ENCODE measurements at places on chromosomes 16 and 17.
A peak's percentile ranks its signal among the peaks of the same experiment; 100 is the strongest.

DNA sequence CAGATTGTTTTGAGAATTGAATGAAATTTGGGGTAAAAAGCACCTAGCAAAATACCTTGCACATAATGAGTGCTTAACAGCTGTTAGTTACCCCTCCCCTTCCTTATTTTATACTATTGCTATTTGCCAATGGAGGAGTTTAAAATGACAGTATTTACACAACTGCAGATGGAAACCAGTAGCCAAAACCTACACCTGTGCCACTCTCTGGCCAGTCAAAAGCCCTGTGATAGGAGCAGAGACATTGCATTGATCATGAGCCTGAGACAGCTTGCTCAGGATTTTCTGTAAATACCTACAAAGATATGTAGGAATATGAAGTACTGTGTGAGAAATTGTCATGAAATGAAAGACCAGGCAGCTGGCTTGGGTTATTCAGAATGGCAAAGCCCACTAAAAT is 115.3 kb upstream of the HLF start:
- no peak for DNase-seq

GRCh38 chr17:55433029-55433628 is 11.5 kb upstream of the MMD start:
- no peak for DNase-seq

DNA sequence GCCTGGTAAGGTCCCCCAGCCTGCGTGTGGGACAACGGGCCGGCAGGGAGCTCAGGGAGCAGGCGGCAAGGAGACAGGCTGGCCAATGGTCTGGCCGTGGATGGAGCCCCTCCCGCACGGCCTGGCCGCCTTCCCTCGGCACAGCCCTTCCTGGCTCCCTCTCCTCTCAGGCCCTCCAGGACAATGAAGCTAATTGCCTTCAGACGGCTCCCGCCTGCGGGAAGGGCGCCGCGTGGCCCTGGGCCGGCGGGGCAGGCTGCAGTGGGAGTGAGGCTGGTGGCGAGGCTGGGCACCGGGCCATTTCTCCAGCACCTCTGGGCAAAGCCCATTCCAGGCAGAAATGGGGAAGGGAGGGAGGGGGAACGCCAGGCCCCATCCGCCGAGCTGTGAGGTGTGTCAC is 50.9 kb downstream of the ENGASE start:
- no peak for DNase-seq

DNA sequence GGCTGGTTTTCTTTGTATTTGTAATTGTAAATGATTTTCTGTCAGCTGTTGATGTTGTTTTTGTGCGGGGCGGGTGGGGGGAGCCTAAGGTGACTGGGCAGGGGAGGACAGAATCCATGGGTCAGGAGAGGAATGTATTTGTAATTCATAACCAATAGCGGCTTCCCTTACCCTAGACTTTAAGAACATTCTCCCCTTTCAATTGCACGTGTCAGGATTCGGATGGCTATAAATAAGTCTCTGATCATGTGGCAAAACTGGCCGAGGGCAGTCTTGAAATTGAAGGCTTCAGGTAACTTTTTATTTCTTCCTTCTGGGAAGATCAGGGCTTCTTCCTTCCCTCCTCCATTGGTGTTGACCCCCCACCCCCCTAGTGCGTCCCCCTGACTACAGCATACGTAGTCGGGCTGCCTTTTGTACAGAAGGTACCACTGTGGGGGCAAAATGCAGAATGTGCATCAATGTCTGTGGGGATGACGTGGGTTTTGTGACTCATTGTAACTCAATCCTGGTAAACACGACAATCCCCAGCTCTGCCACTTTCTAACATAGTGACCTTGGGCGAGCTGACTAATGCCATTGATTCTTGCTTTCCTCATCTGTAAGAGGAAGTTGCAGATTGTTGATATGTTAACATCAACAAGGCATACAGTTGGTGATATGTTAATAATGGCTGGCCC is 16.2 kb downstream of the MARCHF10 start:
- DNase-seq = no peak

GRCh38 chr16:66516808-66517585 is 32.9 kb downstream of the TK2 start:
- DNase-seq = peak; percentile 72

GRCh38 chr16:85033171-85033570 is 5.6 kb downstream of the KIAA0513 start:
- no peak for DNase-seq

- no peak for DNase-seq
Observed at GRCh38 chr16:57262841-57263540, 17.9 kb downstream of the ARL2BP start.

DNA sequence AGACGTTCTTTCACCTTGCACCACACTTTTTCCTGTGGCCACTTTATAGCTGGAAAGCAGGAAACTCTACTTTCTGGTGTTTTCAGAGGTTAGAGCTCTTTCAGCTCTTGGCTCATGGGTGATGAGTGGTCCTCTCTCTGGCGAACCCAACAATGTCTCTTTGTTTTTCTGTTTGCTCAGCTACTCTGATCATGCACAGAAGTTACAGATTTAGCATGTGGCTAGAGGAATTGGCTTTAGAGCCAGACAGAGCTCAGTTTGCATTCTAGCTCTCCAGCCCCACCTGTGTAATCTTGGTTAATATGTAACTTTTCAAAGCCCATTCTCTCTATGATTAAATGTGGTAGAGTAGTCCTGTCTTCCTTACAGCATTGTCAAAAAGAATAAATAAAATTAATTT is 225.2 kb downstream of the HAPSTR1 start:
- no peak for DNase-seq

DNA sequence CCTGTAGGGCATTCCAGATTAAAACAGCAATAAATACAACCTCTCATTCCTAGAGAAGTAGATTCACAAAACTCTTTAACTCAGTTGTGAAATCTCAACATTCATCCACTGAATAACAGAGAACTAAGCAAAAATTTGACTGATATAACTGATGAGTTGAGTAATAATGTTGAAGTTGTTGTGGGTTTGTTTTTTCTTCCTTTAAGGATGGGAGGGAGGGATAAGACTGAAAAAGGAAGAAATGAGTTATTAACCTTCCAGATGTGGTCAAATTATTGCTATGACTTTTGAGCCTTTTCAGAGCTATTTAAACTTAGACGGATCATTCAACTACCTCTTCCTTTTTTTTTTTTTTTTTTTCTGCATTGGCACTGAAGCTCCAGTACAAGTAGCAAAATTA is 38.6 kb downstream of the SKAP1 start:
- no peak for DNase-seq

DNA sequence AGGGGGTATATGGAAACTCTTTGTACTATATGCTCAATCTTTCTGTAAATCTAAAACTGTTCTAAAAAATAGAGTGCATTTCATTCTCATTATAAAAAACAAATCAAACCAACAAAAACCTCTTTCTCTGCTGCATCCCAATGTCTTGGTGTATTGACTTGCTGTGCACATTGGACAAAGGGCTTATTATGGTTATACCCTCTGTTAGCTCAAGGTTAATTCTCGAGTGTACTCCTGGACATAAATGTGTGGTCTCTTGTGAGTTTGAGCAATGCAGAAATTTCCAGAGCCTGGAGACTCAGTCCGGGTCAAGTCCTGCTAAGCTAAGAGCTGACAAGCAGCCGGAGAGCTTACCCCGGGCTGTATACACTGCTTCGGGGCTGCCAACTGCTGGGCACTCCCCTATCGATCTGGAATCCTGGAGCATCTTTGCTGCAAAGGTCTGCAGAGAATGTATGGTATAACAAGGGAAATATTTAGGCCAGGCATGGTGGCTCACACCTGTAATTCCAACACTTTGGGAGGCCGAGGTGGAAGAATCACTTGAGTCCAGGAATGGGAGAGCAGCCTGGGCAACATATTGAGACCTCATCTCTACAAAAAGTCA is 66.2 kb upstream of the BRD7 start:
- no peak for DNase-seq

DNA sequence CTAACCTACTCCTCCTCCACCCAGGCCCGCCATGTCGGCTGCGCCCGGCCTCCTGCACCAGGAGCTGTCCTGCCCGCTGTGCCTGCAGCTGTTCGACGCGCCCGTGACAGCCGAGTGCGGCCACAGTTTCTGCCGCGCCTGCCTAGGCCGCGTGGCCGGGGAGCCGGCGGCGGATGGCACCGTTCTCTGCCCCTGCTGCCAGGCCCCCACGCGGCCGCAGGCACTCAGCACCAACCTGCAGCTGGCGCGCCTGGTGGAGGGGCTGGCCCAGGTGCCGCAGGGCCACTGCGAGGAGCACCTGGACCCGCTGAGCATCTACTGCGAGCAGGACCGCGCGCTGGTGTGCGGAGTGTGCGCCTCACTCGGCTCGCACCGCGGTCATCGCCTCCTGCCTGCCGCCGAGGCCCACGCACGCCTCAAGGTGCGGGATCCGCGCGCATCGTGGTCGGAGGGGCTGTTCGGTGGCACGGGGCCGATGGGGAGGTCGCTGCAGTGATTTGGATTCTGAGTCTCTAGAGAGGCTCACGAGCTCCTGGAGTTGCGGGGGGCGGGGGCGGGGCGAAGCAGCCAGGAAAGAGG is 878 bp downstream of the TRIM72 start:
- DNase-seq = no peak

GRCh38 chr16:89378947-89379771 is 111.2 kb downstream of the ANKRD11 start:
- no peak for DNase-seq

DNA sequence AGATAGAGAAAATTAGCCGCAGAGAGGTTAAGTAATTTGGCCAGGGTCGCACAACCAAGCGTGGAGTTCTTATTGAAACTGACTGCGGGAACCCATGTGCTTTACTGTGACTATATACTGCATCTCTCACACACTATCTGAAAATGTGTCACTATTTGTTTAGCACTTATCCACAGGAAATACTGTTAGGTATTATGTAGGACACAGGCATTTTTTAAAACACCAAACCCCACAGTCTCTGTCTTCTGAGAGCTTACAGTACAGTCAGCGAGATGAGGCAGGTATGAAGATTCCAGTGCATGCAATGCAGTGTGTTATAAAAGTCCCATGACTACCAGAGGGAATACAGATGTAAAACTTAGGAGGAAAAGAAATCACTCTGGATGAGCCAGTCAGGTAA is 11.3 kb downstream of the RBL2 start:
- no peak for DNase-seq

DNA sequence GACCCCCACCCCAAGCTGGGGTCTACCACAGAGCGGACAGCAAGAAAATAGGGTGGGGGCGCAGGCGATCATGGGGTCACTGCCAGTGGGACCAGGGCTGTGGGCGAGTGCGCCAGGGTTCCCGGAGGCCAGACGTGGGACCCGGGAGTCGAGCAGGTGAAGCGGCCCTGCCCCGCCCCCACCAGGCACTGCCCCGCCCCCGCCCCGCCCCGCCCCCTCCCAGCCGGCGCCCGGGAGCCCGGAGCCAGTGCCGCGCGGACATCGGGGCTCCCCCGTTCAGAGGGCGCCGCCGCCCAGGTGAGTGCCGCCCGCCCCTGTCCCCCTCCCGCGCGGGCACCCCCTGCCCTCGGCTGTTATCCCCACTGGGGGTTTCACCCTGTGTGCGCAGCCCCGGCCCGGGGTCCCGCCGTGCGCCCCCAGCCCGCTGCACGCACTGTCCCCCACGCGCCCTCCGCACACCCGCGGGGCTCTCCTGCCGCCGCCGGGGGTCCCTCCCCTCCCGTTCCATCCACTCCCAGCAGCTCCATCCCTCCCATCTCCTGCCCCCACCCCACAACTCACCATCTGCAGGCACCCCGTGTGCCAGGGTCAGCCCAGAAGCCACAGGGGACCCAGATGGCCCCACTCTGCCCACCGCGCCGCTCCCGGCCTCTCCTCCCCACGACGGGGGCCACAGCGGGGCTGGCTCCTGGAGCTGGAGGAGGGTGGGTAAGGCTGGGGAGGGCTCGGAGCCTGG is at the start of gene SSTR5:
TSS of gene SSTR5 (plus strand) at position 222 of the 736 bp plus-strand sequence. CDS start 6,122 bp downstream, outside the sequence.
- no peak for DNase-seq

GRCh38 chr16:27199736-27200135 is 3.6 kb upstream of the KDM8 start:
- no peak for DNase-seq

GRCh38 chr17:80967404-80967872 is 24.2 kb upstream of the CHMP6 start:
- DNase-seq = no peak

DNA sequence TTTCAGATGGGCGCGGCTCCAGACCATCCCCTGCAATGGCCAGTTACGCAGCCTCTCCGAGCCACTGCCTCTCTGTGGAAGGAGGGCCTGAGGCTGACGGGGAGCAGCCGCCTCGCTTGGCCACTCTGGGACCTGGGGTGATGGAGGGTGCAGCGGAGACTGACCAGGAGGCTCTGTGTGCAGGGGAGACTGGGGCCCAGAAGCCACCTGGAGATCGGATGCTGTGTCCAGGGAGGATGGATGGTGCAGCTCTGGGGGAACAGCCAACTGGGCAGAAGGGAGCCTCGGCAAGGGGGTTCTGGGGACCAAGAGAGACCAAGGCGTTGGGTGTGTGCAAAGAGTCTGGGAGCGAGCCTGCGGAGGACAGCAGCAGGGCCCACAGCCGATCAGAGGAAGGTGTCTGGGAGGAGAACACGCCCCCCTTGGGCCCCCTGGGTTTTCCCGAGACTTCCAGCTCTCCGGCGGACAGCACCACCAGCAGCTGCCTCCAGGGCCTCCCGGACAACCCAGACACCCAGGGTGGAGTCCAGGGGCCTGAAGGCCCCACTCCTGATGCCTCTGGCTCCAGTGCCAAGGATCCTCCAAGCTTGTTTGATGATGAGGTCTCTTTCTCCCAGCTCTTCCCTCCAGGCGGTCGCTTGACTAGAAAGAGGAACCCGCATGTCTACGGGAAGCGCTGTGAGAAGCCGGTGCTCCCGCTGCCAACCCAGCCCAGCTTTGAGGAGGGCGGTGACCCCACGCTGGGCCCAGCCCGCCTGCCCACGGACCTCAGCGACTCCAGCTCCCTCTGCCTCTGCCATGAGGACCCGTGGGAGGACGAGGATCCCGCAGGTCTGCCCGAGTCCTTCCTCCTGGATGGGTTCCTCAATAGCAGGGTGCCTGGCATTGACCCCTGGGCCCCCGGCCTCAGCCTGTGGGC is 17.4 kb upstream of the ZFPM1 start:
- no peak for DNase-seq

DNA sequence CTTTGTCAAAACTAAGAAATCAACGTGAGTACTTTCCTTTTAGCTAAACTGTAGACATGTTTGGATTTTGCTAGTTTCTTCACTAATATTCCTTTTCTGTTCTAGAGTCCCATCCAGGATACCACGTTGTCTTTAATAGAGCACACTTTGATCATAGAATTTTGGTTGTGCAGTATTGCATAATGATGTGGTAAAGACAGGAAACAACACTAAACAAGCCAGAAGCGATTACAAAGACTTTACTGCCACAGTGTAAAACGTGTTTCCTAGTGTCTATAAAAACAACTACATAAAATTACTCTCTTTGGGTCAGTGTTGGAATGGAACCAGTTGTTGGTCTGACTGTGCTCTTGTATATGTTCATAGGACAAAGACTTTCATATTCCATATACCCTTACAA is 19.3 kb downstream of the SHISA9 start:
- DNase-seq = no peak

DNA sequence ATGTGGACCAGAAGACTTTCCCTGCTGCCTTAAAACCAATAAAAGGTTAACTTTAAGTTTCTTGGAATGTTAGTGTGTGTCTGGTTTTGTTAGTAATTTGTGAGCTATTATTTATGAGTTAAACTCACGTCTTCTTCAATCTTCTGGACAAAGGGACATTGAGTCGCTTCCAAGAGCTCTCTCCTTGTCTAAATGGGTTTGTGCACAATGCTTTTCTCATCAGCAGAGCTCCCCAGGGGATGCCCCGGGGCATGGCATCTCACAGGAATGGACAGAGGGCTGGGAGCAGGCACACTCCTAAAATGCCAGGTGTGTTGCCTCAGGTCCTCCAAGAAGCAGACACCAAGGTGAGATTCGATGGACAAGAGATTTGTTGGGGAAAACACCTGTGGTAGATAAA is 90.5 kb downstream of the RGS9 start:
- no peak for DNase-seq

GRCh38 chr17:56034197-56034635 is 119.1 kb upstream of the ANKFN1 start:
- DNase-seq = no peak
